ENCODE measurements at places on chromosomes 1 and 21. TPM values are rescaled to one million over a fixed set of nuclear protein-coding genes. Genes with fewer than 3 reads are reported as not detected.

The VANGL1 gene
- 7.0 TPM for total RNA-seq

The SPRR2G gene
- total RNA-seq = not detected

The SSR2 gene
- 71.0 TPM for total RNA-seq

The KLHL20 gene
- 17.3 TPM for total RNA-seq

The HSD11B1 gene
- 6.2 TPM for total RNA-seq

The SH2D2A gene
- 0.81 TPM for total RNA-seq

The HES3 gene
- not detected for total RNA-seq

The UROD gene
- total RNA-seq = 87.1 TPM

The DHRS3 gene
- 64.9 TPM for total RNA-seq

The S100A14 gene
- total RNA-seq = 1.7 TPM

The ENAH gene
- 107 TPM for total RNA-seq

The CELA3B gene
- total RNA-seq = 2.5 TPM

The SLC25A34 gene
- total RNA-seq = 9.2 TPM

The MORN1 gene
- total RNA-seq = 5.0 TPM

The CLIC6 gene
- 4.2 TPM for total RNA-seq

The OR2T33 gene
- not detected for total RNA-seq

The OR2L5 gene
- not detected for total RNA-seq
